Right atrium auricular region (tissue), 2 donors: ENCODE measurements at places on chromosomes 13 and 19.

DNA sequence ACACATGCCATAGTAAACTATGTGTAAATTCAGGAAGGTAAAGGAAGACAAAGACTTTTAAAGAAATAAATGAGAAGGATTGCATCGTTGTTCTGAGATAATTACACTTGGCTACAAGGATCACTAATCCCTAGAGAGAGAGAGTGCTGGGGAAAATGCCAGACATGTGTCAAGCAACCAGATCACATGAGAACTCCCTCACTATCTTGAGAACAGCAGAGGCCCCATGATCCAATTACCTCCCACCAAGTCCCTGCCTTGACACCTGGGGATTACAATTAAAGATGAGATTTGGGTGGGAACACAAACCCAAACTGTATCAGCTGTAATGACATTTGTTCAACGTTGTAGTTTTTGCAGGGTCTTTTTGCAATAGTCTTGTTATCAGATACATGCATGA, 1600.9 kb upstream of the MIR17HG start:
- no peaks in the 10 kb centered on the region for H3K4me1 ChIP-seq
- no peak overlapping the region for H3K4me3 ChIP-seq
- DNase-seq: no peak
- no peak overlapping the region for H3K27ac ChIP-seq
- no peaks in the 10 kb centered on the region for H3K36me3 ChIP-seq

GRCh38 chr13:46995874-46996273, 99.0 kb upstream of the HTR2A start:
- no peaks in the 10 kb centered on the region for H3K27me3 ChIP-seq

DNA sequence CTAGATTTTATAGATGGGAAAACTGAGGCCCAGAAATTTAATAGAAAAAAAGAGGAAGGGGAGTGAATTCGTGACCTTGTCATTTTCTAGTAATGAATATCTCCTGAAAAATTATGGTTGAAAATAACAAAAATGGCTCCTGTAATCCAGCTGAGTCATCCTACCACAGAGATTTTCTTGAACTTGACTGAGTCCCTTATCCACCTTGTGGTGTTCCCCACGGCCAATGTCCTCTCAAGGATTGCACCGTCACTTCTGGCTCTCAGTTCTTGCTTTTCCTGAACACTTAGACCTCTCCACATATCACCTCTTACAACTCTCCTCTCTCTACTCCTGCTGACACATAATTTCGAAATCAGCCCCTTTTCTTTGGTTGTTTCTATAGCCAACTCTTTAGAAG, 1.2 kb upstream of the KATNAL1 start:
- no peak for DNase-seq
- H3K4me3 ChIP-seq: no peak overlapping the region
- peaks cover 60% of the 10 kb centered on the region for H3K4me1 ChIP-seq
- H3K27me3 ChIP-seq: no peaks in the 10 kb centered on the region
- H3K36me3 ChIP-seq: no peaks in the 10 kb centered on the region

- H3K27ac ChIP-seq: no peak overlapping the region
- H3K4me1 ChIP-seq: no peaks in the 10 kb centered on the region
- no peak overlapping the region for H3K4me3 ChIP-seq
- H3K27me3 ChIP-seq: no peaks in the 10 kb centered on the region
Measured at GRCh38 chr13:44703371-44703770, 127.2 kb upstream of the TSC22D1 start.

DNA sequence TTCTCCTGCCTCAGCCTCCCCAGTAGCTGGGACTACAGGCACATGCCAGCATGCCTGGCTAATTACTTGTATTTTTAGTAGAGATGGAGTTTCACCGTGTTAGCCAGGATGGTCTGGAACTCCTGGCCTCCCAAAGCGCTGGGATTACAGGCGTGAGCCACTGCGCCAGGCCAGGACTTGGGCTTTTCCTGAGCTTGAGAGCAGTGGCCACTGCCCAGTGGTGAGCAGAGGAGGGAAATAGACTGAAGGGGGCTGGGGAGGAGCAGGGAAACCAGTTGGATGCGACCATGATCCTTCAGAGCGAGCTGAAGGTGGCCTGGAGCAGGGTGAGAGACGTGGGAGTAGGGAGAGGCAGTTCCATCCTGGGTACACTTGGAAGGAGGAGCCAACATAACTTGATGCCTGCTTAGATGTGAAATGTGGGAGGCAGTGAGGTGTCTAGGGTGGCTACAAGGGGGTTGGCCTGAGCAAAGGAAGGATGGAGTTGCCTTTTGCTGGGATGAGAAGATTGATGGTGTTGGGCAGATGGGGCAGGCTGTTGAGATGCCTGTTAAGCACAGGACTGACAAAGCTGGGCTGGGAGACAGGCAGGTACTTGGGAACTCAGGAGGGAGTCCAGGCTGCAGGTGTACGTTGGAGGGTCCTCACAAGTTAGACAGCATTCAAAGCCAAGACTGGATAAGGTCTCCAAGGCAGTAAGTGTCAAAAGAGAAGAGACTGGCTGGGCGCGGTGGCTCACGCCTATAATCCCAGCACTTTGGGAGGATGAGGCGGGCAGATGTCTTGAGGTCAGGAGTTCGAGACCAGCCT, 31.8 kb downstream of the KCTD15 start:
- H3K4me1 ChIP-seq: no peaks in the 10 kb centered on the region
- no peak overlapping the region for H3K4me3 ChIP-seq
- H3K27ac ChIP-seq: no peak overlapping the region
- DNase-seq: peak; percentile 32

- H3K27ac ChIP-seq: no peak overlapping the region
- H3K27me3 ChIP-seq: no peaks in the 10 kb centered on the region
- no peak for DNase-seq
Measured at GRCh38 chr13:76638181-76638580, 248.0 kb downstream of the KCTD12 start.
